Activated CD8-positive, alpha-beta memory T cell treated with anti-CD3 and anti-CD28 coated beads for 1 hour (primary cell): ENCODE measurements at places on chromosomes 7 and 10.

DNA sequence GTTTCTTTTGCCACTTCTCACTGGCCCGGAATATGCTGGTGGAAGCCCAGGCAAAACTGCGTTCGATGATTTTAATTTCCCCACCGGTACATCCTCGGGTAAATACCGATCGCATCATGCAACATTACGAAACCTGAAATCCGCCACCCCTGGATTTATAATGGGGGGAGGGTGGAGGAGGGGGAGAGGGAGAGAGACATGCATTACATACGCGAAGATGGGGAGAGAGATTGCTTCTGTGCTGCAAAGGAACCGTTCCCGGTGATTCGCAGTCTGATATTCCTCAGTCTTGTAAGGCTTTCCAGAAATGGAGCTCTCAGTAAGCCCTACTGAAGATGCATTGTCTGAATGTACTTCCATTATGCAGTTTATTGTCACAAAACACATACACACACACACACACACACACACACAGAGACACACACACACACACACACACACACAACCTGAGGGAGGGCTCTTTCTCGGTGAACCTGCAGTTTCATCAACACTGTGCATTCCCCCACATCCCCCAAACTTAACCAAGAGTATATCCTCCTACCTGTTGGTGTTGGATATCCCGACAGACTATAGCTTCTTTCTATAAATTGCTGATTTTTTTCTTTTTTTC lies 741 bp downstream of the GPR85 start:
- DNase-seq: no peak

DNA sequence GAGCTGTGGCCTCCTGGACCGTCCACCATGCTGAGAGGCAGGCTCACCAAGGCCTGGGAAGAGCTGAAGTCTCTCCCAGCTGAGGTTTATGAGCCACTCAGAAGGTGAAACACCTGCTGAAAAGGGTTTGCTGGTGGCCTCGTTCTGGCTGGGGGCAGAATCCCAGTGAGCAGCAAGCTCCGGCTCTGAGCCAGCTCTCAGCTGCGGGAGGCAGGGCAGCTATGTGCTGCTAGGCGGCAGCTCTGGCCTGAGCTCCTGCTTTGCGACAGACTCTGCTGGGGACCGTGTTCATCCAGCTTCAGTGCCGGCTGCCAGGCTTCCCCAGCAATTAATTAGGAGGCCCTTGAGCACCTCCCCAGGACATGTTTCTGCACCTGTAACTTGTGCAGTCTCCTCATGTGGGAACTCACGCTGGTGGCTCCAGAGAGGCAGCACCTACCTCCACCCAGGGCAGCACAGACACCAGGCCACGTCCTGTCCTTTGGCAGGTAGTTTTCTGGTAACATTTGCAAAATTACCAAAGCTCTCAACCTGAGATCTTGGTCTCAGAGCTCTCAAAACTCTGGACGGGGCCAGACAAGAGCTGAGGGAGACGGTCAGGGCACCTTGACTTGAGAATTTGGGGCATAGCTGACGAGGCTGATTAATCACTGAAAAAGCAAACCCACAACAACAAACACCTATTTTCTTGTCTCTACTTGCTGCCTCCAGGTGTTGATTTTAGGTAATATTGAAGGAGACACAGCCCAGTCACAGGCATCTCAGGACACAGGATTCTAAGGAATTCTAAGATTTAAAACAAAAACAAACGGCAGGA lies 185.0 kb downstream of the TCERG1L start:
- DNase-seq: no peak

GRCh38 chr7:153110606-153111005 lies 351.1 kb downstream of the ACTR3B start:
- no peak for DNase-seq

- DNase-seq: no peak
These were observed 171.6 kb upstream of the PLPP4 start for GRCh38 chr10:120285408-120285807.

- DNase-seq: no peak
These were observed 291.3 kb downstream of the REEP3 start for GRCh38 chr10:63812501-63812900.

GRCh38 chr10:413662-414071 lies 275.8 kb downstream of the DIP2C start:
- DNase-seq: no peak

GRCh38 chr7:137434530-137434929 lies 91.0 kb upstream of the PTN start:
- no peak for DNase-seq

DNA sequence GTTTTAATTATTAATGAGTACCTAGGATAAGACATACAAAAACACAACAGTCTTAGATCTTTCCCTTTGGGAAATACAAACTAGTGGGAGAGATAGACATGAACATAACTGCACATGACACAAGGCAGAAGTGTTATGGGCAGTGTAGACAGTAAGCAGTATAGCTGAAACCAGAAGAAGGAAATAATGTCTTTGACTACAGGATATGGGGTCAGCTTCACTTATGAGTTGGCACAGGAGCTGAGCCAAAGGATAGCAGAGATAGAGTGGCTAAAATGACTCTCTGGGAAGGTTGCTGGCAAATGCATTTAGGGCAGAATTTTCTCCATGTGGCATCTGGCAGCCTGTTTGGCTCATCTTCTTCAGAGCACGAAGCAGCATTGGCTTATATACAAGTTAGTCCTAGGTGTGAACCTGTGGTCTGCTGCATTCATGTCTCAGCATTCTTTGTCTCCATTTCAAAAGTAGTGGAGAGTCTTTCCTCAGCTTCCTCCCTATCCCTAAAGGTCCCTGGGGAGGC lies 60.3 kb upstream of the FEZF1 start:
- DNase-seq: no peak

- peak; percentile 62 for DNase-seq
These were observed 177.2 kb downstream of the SH3PXD2A start for GRCh38 chr10:103678178-103678526.

- no peak for DNase-seq
These were observed 32.4 kb downstream of the CAMK2B start for GRCh38 chr7:44292876-44293560.

DNA sequence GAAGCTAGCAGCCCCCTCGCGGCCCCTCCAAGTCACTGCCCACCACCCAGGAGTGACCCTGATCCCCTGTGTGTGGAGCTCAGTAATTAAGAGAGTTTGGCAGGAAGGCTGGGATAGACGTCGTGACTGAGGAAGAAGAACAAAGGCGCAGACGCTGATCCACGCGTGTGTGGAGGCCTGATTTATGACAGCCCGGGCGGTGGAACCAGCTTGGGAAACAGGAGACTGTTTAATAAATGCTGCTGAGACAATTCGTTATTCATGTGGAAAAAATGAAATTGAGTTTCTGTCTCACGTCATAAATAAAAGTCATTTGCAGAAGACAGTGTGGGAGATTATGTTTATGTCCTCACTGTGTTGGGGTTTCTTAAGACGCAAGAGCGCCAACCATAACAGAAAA lies 130.8 kb downstream of the ELFN1 start:
- no peak for DNase-seq

DNA sequence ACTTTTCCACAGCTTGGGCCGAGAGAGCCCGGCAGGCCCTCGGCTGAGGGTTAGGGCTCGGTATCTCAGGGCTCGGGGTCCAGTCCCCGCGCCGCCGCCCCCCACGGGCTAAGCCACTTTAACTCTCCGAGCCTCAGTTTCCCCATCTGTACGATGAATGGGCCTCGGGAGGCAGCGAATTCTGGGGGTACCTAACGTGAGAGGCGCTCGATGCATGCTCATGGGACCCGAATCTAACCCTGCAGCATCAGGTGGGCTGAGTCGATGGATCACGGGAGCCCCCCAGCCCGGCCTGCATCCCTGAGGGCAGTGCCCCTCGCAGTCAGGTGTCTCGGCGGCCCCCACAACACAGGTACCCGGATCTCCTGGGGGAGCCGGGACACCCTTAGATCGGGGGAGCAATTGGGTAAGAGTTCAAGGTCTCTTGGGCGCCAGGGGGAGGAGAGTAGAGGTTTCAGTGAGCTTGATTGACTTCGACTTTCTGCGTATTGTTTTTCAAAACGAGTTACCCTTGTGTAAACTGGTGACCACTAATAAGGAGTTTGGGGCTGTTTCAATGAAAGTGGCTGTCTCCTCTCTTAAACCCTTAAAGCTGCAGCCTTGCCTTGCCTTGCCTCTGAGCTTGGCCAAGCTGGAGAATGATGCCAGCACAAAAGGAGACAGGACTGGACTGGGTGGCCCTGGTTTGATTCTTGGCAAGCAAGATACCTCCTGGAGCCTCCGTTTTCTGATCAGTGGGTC lies 631 bp downstream of the POR start:
- DNase-seq: no peak

DNA sequence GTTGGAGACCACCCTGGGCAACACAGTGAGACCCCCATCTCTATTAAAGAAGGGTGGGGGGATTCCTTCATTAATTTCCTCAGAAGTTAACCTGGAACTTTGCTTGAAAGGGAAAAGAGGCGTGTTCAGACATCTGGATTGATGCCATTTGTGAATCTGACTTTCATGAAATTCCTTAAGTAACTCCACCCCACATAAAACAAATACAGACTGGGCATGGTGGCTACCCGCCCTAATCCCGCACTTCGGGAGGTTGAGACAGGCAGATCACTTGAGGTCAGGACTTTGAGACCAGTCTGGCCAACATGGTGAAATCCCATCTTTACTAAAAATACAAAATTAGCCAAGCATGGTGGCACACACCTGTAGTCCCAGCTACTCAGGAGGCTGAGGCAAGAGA lies 75.0 kb downstream of the EEPD1 start:
- no peak for DNase-seq

- no peak for DNase-seq
These were observed 6.8 kb upstream of the CSTF2T start for GRCh38 chr10:51706225-51706624.

DNA sequence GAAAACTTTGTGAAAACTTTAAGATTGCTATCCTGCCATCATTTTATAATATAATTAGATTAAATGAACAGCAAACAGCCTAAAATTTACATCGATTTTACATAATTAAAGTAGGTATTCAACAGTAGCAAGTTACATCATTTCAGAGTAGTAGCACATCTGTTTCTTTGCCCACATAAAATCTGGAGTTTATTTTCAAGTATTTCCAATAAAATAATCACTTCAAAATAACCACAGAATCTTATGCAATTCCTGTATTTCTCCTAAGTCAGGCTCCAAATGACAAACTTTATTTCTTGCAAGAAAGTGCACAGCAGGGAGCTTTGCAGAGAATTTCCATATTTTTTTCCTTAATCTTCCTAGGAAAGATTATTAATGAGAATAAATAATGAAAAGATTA lies 82.6 kb downstream of the CUBN start:
- DNase-seq: no peak

GRCh38 chr7:68846811-68847325 lies 751.4 kb upstream of the AUTS2 start:
- DNase-seq: no peak

DNA sequence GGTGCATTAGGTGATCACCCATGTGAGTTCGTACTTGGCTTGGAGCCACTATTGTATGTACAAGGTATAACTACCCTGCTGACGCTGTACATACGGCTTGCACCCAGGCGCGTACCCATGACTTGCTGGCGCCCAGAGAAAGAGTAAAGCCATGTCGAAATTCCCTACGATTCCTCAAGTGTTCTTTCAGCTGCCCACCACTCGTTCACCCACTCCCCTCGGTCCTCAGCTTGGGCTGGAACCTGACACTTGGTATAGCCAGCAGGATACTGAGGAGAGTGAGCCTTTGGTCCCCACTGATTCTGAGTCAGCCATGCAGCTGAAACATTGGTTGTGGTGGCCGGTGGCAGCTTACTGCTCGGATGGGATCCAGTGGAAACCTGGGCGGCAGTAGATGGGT lies 241.5 kb downstream of the CACNA2D1 start:
- no peak for DNase-seq

- DNase-seq: no peak
These were observed 9.3 kb upstream of the NRBF2 start for GRCh38 chr10:63123727-63124362.

DNA sequence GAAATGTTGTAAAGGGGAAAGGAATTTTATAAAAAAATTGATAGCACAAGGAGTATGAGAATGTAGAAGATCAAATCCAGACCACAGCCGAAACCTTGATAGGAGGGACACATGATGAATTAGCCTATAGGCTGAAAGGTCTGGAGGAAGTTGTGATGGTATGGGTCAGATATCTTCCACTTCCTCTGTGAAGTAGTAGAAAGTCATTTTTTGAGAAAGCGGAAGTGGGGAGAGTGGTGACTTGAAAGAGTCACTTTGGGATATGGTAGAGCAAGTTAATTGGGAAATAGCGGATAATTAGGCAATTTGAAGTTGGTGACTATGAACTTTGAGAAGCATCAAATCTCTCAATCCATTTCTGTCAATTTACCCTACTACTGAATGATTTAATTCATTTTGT lies 99.4 kb downstream of the GRM8 start:
- no peak for DNase-seq

DNA sequence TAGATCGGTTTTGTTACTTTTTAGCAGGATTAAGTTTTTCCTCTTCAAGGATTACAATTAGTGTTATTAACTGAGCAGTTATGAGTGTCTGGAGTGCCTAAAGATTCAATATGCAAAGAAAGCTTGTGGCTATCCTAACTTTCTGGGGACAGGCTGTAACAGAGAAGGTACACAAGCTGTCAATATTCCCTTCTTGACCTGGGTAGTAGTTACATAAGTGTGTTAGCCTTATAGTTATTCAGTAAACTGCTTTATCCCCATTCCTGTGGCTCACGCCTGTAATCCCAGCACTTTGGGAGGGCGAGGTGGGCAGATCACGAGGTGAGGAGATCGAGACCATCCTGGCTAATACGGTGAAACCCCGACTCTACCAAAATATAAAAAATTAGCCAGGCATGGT lies 31.6 kb downstream of the ATAD1 start:
- DNase-seq: no peak
